HFF-Myc (cell line): ENCODE measurements at places on chromosomes 11 and 22.

- DNase-seq, result no peak
Measured at GRCh38 chr11:3213659-3214419, 4.8 kb downstream of the MRGPRG start.

DNA sequence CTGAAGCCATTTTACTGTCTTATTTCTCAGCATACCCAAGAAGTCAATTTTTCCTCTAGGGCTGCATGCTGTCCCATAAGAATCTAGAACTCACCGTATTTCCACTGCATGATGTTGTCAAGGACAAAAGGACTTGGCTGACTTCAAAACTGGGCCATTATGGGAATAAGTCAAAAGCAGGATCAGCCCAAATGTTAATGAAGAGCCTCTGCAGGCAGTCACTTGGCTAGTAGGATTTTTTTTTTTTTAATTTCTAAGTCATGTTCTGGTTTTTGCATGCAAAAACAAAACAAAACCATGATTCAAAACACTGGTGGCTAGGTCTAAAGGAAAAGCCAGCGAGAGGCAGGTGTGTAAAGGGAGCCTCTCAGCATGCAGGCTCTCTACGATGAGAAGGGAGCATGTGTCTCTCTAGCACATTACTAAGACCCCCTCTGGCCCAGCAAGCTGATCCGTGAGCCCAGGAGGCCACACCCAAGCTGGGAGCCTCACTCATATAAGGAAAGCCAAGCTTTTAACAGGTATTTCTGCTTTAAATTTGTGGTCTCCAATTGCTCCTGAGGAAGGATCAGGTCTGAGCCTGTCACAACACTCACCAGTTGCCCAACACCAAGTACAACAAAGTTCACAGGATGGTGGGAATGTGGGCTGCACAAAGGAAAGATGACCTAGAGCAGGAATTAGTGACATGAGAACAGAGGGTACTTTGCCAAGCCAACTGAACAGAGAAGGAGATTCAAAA lies 21.4 kb upstream of the STK33 start:
- DNase-seq, result no peak

DNA sequence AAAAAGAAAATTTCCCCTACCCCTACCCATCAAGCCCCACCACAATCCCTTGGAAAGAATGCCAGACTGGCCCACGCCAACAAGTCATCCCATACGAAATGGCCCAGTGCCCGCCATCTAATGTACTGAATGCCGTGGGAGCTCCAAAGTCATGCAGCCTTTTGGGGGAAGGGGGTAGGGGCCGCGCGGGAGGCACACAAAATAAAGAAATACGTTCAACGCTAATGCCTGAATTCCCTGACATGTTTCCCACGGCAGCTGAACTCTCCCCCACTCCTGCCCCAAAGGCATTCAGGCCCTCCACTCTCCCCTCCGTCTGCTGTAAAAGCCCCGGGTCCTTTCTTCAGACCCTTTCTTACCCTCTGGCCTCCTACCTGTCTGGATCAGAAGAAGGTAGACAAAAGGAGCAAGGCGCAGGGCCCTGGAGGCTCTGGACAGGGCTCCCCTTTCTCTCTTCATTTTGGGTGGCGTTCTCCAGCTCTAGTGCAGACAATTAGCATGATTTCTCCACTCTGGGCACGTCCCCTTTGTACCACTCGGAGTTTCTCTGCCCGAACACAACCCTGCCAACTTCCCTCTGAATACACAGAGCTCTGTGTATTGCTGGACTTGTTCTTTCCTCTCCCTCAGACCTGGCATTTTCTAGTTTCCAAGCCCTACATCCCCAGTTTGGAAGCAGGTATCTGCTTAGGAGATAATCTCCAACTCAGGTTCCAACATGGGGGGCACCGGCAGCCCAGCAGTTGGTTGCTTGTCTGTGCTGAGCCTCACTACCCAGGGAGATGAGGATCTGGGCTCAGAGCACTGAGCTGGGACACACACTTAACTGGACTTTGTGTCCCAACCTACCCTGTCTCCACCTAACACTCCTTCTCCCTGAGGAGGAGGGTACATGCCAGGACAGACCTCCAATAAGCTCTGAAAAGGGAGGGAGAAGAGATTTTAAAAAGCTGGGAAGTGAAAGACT lies at the start of gene HEPACAM:
TSS of gene HEPACAM (minus strand) at position 500 of the 967 bp plus-strand sequence. CDS start at position 459, 41 bp downstream.
- no peak for DNase-seq

DNA sequence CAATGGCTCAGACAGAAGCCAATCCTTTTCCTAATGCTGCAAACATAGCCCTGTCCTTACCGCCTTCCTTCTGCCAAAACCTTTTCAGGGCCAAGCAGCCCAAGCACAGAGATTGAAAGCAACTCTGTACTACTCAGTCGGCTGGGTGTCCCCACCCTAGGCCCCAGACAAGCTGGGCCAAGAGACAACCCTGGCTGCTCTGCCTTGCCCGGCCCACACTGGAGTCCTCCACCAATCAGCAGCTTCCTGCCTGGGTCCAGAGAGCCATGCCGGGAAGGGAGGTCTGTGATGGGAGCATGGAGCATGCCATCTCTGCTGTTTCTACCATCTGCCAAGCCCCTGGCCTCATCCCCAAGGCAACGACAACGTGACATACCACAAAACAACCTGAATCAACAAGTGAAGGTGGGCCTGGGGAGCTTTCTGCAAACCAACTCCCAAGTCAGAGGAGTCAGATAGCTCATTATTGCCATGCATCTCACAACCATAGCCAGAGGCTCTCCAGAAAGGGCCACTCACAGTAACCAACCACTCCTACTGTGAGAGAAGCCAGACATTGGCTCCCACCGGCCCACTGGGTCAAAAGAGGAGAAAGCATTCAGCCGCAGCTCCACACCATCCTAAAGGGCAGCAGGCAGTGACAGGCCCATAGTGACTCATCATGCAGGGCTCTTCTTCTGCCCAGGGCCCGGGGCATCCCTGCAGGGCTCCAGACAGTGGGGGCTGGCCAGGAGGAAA lies 18.2 kb downstream of the PATZ1 start:
- DNase-seq, result no peak

DNA sequence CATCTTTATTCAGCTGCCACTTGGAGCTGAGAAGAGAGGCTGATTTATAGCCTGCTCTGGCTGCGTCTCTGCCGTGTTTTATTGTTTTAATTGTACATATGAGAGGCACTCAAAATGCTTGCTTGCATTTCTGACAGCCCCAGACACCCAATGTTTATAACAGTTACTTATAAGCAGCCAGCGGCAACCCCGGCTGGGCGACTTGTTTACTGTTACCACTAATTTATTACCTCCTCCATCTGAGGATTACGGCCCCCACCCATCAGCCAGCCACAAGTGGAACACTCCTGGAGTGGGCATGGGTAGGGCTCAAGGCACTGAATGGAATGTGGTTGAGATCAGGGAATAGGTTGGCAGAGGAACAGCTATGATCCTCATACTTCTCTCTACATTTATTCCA lies 61.2 kb downstream of the CLPB start:
- DNase-seq, result no peak

DNA sequence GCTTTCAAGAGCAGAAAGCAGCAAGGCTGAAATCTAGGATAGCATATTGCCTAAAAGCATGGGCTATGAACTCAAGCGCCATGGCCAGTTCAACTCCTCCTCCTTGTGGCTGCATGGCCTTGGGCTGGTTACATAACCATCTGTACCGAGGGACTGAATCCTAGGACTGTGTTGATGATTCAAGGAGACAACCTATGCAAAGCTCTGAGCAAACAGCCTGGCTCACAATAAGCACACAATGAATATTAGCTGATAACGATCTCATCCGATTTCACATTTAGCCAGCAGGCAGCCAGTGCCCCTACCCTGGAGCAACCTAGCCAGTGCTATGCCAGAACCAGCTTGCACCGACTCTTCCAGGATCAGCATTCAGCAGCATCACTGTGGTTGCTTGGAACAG lies 698.4 kb downstream of the TBC1D22A start:
- DNase-seq, result no peak

- DNase-seq, result no peak
Measured at GRCh38 chr22:26134654-26135330, 34.5 kb upstream of the SEZ6L start.

DNA sequence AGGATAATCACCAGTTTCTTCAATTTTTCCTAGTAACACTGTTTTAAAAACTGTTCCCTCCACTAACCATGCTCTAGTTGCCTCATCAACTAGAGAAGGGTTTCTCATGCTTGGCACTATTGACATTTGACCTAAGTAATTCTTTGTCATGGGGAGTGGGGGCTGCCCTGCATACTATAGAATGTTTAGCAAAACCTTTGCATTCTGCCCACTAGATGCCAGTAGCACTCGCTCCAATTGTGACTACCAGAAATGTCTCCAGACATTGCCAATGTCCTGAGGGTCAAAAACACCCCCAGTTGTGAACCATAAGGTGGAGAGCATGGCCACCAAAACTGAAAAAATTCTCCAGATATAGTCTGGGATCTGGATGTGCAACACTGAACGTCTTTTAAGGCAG lies 27.6 kb upstream of the BMAL1 start:
- DNase-seq, result no peak

- DNase-seq, result no peak
Measured at GRCh38 chr22:29700206-29700899, 19.4 kb upstream of the CABP7 start.

- DNase-seq, result no peak
Measured at GRCh38 chr11:108233277-108233945, 10.5 kb downstream of the ATM start.

GRCh38 chr11:118789501-118790356 lies 1.2 kb downstream of the DDX6 start:
- no peak for DNase-seq

DNA sequence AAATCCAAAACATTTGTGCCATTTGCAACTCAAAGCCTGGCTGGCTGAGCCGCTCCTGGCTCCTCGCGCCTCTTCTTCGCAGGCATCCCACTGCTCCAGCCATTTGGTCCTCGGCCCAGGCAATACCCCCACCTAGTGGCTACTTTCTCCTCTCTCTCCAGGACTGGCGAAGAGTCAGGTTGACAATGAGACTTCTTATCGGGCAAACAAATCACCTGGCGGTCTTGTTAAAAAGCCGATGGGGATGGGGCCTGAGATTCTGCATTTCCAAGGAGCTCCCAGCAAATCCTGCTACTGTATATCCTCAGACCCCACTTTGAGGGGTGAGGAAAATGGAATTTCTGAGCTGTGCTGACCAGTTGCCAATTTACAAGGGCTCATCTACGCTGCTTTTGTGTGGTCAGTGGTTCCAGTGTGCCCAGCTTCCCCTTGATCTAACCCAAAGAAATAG lies 89.0 kb downstream of the ISX start:
- DNase-seq, result no peak

DNA sequence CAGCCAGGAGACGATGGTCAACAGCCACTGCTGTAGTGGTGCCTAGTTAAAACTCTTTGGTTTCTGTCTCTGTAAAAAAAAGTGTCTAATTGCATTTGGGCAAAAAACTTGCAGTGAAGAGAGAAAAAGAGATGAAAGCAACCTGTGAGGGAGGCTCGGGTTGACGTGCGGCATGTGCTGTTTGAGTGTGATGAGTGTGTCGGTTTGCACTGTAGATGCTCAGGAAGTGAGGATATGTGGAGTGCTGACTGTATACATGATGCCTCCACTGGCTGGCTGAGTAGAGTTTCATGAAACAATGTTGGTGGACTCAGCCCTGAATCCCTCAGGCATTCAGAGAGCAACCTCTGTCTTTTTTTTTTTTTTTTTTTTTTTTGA lies 4.3 kb upstream of the DGCR6L start:
- DNase-seq, result no peak

GRCh38 chr22:47036936-47037485 lies 274.6 kb downstream of the TBC1D22A start:
- no peak for DNase-seq

DNA sequence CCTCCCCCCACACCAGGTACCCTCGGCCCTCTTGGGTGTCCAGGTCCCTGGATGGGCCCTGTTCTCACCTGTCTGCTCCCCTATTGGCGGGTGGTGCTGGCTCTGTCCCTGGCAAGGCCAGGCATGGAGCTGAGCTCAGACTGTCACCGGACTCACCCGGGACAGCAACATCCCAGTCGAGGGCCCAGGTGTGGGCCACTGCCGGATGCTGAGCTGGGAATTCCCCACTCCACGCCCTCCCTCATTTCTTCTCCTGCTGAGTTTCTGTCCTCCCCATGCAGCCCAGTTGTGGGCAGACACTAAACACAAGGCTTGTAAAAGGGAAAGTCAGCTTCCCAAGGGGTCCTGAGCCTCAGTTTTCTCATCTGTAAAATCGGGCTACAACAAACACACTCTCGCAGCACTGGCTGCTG lies 2.0 kb upstream of the AP5B1 start:
- DNase-seq, result no peak

GRCh38 chr11:71386202-71386601 lies 62.0 kb downstream of the DHCR7 start:
- no peak for DNase-seq

DNA sequence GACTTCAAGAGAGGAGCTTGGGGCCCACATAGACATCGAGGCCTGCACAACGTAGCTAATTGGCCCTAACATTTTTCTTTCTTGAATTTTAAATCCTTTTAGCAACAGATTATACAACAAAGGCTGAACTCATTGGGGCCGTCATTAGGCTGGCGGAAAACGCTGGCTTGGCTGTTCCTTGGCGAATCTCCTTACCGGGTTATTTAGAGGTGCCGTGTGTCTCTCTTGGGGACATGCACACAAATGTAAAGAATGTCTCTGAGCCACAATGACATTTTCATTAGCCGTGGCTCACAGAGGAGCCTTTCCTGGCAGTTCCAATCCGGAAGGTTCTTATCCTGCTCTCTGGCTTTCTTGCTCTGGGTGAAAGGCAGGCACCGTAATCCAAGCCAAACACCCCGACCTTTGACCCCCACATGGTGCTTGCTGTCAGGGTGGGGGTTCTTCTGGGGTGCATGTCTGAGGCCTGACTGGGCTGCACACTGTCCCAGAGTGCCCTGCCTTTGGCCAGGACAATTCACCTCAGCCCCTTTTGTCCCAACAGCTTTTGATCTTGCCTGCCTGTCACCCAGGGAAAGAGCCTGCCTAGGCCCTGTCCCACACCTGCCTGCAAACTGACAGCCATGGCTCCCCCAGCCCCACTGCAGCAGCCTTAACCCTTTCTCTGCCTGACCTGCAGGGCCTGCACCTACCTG lies 9.2 kb upstream of the FGF3 start:
- no peak for DNase-seq

DNA sequence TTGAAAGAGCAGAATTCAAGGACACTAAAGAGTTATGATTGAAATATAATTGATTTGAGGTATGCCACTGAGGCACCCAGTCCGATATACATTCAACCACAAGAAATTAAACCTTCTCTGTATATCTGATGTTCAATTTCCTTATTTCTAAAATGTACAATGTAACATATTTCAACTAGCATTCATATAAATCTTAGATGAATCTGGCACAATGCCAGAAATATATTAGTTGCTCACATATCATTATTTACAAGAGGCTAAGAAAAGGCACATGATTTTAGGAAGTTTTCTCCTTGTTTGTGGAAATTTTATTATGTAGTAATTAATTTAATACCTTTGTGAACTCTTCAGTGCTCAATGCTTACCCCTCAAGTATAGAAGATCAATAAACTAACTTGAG lies 532.3 kb downstream of the KCNA4 start:
- DNase-seq, result no peak
